ENCODE measurements at places on chromosomes 3 and 15.
A peak's percentile ranks its signal among the peaks of the same experiment; 100 is the strongest.

DNA sequence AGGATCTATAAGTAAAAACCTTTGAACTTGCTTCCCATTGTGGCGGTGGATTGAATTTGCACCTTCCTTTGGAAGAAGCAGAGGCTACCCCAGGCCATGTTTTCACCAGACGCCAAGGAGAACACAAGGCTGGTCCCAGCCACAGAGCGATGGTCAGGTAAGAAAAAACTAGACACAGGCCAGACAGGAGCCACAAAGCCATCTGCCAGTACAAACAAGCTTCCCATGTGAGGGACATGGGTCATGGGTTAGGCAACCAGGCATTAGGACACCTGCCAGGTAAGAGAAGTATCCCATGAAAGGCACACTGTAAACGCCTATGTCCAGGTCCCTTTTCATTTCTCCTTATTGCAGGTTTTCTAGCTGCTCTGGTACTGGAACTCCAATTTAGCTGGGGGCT, 190.2 kb downstream of the KLF13 start:
- no peak for DNase-seq

DNA sequence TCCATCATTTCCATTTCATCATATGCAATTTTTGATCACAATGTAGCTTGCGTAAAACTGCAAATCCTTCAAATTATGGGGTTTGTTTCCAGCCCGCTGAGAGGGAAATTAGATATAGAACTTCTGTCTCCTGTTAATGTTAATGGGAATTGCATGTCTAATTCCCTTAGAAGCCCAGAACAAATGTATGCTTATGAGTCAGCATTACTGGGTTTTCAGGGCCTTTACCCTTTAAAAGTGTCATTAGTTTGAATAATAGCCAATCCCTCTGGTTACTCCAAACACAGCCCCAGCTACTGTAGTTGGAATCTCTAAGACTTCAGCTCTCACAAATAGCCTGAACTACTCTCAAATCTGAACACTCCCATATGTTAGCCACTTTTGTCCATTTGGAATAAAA, 439.4 kb downstream of the C3orf38 start:
- no peak for DNase-seq

DNA sequence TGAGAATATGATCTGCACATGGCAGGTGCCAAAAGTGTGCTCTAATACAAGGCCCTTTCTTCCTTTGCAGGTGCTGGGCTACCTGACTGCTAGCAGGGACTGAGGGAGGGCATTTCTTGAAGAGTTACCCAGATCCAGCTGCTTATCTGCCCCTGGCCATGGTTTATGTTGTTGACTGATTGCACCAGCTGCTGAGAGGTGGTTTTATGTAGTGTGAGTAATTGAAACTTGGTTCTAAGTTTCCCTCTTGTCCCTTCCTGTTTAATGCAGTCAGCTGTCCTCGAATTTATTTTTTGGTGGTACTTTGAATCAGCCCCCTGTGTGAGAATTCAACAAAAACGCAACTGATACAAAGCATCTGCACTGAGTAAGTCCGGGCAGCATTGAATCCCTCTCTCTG, 288.3 kb upstream of the C2CD4B start:
- DNase-seq: no peak

DNA sequence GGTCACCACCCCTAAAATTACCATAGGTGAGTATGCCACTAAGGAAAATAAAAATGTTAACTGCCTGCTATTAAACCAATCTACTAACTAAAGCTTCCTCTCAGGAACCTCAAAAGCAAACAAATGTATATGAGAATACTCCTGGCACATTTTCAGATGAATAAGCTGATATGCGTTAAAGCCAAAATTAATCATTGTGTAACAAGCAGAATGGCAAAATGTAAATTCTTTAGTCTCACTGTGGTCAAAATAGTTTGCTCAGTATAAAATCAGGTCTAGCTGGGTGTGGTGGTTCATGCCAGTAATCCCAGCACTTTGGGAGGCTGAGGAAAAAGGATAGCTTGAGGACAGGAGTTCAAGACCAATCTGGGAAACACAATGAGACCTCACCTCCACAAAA, 53.6 kb downstream of the SUMF1 start:
- DNase-seq: no peak

GRCh38 chr3:139430493-139430892, 41.0 kb upstream of the COPB2 start:
- DNase-seq: no peak

- DNase-seq: no peak
These were observed 134.9 kb downstream of the GAP43 start for GRCh38 chr3:115758076-115758763.

DNA sequence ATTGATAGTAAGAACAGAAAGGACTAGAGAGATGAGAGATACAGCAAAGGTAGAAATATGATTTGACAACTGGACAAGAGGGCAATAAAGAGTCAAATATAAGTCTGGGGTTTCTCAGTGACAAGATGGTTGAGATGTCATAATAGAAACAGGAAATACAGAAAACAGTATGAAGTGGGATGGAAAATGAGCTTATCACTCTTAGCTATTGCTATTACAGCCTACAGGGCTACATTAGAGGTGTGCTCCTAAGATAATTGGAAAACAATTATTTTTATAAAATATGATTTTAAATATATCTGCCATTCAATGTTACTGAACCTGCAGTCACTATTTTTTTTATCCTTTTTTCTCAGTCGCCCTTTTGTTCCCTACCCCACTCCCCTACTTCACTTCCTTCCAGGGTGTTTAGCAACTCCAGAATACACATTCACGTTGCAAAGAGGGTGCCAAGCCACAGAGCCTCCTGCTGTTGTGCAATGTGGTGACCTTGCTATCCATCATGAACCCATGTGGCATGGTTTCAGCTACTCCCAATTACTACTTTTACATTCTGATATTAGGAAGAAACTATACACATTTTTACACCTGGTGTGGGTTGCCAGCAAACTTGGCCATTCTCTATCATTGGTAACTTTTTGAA, 6.0 kb downstream of the NRG4 start:
- no peak for DNase-seq

DNA sequence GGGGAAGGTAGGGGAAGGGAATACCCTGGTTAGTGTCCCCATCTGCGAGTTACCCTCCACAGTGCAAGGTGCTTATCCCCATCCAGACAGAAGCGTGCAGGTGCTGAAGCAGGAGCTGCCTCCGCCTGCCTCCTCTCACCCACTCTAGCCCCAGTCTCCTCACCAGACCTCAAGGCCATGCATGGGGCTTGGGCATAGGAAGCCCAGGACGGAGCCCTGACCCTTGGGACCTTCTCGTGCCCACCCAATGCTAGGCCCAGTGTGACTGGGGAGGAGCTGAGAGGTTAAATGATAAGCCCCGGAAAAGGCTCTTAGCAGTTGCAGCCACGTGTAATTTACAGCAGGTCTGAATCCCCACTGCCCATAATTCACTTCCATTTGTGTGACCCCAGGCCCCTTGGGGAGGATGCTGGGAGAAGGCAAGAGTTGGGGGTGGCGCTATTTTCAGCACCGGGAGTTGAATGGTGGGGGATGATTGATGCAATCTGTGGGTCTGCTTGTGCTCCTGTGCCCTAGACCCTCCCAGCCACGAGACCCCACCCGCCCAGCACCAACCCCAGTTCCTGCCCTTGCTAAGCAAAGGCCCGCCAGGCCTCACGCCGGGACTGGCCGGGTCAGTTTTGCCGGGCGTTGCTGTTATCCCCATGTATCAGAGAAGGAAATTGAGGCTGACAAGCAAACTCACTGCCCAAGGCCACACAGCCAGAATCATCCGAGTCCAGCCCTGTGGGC, 14.5 kb upstream of the PLXND1 start:
- no peak for DNase-seq

DNA sequence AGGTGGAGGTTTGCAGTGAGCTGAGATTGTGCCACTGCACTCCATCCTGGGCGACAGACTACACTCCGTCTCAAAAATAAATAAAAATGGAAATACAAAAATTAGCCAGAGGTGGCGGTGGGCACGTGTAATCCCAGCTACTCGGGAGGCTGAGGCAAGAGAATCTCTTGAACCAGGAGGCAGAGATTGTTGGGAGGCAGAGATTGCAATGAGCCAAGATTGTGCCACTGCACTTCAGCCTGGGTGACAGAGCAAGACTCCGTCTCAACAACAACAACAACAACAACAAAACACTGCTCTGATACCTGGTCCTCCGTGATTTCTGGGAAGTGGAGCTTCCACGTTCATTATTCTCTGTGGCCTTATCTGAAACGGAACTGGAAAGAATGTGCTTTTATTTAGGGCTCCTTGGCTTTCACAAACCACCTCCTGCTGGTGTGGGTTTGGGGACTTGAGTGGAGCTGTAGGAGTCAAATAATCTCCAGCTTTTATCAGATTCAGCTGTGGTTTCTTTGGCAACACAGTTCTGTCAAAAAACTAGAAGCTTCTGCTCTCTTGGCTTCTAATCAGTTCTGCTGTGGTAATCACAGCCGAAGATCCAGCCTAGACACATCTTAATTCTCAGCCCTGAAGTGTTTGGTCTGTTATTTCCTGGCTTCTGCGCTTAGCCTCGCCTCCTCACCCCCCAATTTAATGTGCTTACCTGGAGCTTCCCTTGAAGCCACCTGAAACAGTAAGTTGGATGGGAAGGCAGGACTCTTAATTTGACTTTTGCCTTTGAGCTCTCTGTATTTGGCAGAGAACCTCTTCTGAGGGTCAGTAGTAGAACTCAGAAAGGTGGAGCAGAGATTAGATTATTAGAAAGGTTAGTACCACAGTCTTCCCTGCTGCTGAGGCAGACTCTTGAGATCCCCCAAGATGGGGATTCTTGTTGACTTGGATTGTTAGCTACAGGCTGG, 21.4 kb downstream of the IRAK2 start:
- no peak for DNase-seq

- no peak for DNase-seq
These were observed 40.2 kb upstream of the MAPKBP1 start for GRCh38 chr15:41734079-41734478.

DNA sequence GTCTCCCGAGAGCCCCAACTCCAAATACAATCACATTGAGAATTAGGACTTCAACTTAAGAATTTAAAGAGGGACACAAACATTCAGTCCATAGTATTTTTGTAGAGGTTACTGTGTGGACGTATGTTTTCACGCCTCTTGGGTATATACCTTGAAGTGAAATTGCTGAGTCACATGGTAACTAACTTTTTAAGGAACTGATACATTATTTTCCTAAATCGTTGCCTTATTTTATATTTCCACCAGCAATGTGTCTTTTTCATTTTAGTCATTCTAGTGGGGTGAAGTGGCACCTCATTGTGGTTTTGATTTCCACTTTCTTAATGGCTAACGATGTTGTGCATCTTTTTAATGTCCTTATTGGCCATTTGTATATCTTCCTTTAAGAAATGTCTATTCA, 11.8 kb downstream of the PARP15 start:
- no peak for DNase-seq

DNA sequence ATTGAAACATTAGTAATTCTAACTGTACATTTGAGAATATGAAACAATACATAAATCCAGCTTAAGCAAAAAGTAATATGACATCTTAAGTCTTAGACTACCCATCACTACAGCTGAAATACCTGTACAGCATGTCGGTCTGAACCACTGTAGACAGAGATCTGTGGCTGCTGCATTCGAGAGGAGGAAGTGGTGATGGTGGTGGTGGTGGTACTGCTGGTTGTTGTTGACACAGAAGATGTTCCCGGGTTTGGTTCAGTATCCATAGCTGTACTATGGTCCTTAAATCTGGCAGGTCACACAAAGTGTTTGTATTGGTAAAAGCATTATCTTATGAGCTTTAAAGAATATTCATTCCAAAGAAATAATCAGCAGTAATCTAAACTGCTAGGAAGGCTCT, 2.9 kb downstream of the PHC3 start:
- no peak for DNase-seq

DNA sequence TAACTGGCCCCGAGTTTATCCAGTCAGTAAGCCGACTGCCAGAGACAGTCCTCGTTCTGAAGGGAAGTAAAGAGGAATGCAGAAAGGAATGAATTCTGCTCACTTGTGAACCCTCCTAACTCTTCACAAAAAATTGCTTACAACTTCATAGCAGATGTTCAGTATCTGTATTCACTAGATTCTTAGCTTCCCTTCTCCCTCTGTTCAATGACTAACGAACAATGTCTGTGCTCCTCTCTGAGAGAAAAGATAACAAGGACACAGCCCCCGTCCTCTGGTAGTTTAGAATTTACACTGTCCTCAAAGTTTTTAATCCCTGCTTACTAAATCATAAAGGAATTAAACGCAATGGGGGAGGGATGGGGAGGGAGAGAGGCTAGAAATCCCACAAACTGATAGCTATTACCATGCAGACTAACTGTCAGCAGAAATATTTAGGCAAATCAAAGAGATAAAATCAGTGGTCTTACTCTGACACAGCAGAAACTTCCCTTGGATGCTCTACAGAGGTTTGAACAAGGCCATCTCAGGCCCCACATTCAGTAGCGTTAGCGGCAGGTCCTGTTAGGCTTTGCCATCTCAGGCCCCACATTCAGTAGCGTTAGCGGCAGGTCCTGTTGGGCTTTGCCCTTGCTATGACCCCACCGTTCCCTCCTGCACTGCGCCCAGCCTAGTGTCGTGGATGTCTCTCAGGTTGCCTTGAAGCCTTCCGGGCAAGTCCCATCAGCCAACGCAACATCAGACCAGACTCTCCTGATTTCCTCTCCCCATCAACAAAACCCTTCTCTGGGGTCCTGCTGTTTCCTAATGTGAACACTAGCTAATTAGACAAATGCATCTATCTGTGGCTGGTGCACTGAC, 23.4 kb downstream of the NRROS start:
- no peak for DNase-seq

GRCh38 chr3:13475871-13476590, 4.1 kb upstream of the HDAC11 start:
- DNase-seq: no peak

GRCh38 chr3:39029556-39029955, 22.2 kb downstream of the SCN11A start:
- DNase-seq: no peak

DNA sequence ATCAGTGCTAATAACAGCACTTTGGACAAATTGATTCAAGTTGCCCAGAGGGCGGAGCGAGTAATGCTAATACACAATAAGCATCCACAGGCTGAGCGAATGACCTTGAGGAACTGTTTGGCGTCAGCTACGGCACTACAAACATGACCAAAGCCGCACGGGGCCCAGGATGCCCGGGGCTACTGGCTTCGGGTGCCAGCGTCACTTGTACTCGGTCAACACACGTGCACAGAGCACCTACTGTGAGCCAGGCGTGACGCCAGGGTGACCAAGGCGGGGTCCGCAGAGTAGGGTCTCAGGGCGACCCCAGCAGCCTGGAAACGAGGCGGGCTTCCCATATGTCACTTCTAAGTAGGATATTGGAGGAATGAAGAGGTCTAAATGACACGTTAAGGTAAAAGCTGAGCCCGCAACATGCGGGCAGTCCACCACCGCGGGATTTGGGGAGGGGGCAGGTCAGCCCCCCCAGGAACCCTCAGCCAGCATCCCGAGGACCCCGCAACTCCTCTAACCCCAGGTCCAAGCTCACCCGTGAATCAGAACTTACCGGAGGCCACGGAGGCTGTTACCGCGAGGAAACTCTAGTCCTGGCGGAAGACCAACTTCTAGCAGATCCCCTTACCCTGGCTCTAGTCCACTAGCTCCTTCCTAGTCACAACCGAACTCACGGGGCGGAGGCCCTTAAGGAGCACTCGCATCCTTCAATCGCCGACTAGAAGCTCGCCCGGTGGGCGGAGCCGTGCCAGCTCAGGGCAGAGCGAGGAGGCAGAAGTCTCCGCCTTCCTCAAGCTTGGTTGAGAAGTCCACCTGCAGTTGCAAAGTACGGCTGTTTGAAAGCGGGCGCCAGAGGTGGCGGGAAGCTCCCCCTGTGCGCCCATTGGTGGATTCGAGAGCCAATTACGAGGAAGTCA, at the start of gene CEP152:
CEP152 (minus strand) TSS at position 656 of the 911 bp plus-strand sequence. CDS start 5,420 bp downstream, outside the sequence.
- DNase-seq: peak; percentile 99
